ENCODE measurements at places on chromosomes 6 and 20. TPM values are rescaled to one million over a fixed set of nuclear protein-coding genes. Genes with fewer than 3 reads are reported as not detected.
A peak's percentile ranks its signal among the peaks of the same experiment; 100 is the strongest.

The FOXF2 gene
- 9.6 TPM for total RNA-seq

The SLC22A7 gene
- not detected for total RNA-seq

The LRRC1 gene
- total RNA-seq, result 35.1 TPM

DNA sequence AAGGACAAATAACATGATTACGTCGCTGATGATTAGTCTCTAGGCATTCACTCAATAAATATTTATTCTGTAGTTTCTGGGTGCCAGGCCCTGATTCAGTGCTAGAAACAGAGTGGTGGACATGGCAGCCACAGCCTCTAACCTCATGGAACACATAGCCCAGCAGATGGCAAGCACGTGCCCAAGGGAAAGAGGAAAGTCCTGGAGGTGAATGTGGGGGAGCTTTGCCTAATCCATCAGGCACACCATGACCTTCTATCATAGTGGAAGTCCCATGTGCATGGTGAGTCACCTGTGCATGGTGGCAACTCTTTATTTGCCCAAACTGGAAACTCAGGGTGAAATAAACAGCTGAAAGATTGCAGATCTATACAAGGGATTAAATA lies 143.0 kb upstream of the TNFAIP3 start:
- H3K36me3 ChIP-seq, result no peaks in the 10 kb centered on the region
- H3K27me3 ChIP-seq, result no peaks in the 10 kb centered on the region
- peak; percentile 38 for DNase-seq
- H3K27ac ChIP-seq, result peak overlapping the region; percentile 50
- no peak overlapping the region for H3K4me3 ChIP-seq

- DNase-seq, result no peak
- H3K36me3 ChIP-seq, result no peaks in the 10 kb centered on the region
- H3K4me1 ChIP-seq, result peaks cover 49% of the 10 kb centered on the region
- no peaks in the 10 kb centered on the region for H3K27me3 ChIP-seq
- H3K27ac ChIP-seq, result peak overlapping the region; percentile 33
These were observed 83.1 kb upstream of the PHACTR2 start for GRCh38 chr6:143594647-143595046.

- no peak for DNase-seq
- no peaks in the 10 kb centered on the region for H3K27me3 ChIP-seq
- H3K4me1 ChIP-seq, result no peaks in the 10 kb centered on the region
- H3K4me3 ChIP-seq, result no peak overlapping the region
These were observed 159.3 kb upstream of the LAMA2 start for GRCh38 chr6:128723667-128724066.

DNA sequence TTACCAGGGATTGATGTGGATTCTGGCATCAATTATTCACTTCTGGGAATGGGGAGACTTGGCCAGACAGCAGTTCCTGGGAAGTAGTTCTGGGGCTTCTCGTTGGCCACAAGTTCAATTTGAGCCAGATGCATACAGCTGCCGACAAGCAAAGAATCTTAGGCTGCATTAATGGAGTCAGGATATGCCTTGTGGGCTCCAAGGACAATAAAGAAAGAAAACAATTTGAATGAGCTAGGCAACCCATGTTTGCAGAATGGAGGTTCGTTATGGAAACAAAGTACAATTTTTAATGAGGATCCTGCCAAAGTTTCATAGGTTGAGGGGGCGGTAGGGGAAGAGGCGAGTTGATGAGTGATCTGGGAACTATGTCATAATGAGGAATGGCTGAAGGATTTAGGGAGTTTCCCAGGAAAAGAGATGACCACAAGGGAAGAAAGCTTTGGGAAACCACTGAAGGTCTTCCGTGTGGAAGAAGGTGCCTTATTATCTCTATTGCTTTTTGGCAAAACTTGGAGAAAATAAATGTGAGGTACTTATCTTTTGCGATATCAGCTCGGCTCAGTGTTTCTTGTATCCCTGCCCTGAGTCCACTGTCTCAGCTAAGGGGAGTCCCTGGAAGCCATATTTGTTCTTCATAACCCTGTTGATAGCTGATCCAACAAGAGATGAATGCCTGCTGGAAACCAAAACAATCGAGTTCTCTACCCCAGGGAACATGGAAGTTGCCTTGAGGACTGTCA lies 181.0 kb upstream of the ZNF217 start:
- H3K4me1 ChIP-seq, result no peaks in the 10 kb centered on the region
- H3K27me3 ChIP-seq, result no peaks in the 10 kb centered on the region
- DNase-seq, result no peak
- no peak overlapping the region for H3K4me3 ChIP-seq

Measured in stomach (tissue), 19 donors.